ENCODE measurements at places on chromosomes 5 and 9.

- no peak for DNase-seq
Measured at GRCh38 chr5:76716456-76717157, 681 bp downstream of the F2R start.

DNA sequence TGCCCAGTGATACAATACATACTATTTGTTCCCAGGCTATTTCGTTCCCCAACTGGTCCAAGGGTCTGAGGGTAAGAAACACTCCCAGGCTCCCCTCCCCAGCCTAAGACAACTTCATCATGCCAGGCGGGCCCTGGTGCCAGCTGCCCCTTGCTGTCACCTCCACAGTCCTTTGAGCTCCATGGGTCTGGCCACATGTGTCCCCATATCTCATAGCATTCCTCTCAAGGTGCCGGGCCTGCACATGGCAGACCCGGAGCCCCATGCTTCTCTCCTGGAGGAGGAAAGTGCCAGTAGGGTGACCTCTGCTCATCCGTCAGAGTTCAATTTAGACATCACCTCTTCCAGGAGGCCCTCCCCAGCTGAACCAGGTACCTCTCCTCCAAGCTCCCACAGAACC is 120.5 kb downstream of the C5orf15 start:
- no peak for DNase-seq

DNA sequence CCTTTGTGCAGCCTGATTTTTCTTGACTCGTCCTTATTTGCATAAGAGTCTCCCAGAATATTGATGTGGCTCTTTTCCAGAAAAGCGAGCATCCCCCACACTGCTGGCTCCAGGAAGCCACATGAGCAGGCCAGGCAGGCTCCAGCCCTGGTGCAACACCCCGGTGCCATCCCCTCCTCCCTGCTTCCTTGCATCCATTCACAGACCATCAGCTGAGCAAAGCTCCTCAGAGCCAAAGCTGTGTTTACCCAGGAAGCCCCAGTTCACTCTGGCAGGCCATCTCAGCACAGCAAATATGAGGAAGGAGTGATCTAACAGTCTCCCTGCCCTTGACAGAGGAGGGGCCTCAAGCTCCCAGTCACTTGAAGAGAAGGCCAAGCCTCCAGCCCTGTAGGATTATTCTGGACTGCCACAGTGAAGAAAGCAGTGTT is 34.4 kb downstream of the INSYN2B start:
- no peak for DNase-seq

GRCh38 chr9:125745682-125746016 is 1.5 kb upstream of the PBX3 start:
- DNase-seq, result no peak

DNA sequence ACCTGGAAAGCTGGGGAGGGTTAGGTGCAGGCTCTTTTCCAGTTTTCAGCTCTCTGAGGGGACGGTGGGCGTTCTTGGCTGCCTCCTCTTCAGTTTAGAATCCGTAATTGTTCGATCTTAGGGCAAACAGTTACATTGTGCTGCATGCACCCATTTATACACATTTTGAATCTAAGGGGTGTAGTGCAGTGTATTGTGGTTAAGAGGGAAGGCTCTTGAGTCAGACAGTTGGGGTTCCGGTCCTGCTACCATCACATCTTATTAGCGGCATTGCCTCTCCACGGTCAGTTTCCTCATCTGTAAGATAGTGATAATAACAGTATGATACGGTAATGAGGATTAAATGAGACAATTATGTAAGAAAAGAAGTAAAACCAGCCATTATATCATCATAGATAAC is 625 bp downstream of the EXOSC2 start:
- no peak for DNase-seq

GRCh38 chr5:154349626-154350264 is 96.1 kb upstream of the SAP30L start:
- no peak for DNase-seq

- no peak for DNase-seq
Measured at GRCh38 chr5:88813244-88813643, 69.7 kb downstream of the MEF2C start.

DNA sequence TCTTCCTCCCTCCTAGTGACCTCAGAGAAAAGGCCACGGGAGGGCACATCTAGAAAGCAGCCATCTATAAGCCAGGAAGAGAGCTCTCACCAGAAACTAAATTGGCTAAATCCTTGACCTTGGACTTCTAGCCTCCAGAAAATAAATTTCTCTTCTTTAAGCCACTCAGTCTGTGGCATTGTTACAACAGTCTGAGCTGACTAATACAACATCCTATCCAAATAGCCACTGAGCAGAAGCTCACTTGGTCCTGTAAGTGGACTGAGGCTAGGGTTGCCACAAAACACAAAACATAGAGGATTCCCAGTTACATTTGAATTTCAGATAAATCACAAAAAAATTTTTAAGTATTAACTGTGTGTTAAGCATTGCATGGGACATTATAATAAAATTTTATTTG is 383.4 kb downstream of the MLLT3 start:
- DNase-seq, result no peak

- no peak for DNase-seq
Measured at GRCh38 chr5:100148239-100148638, 386.9 kb upstream of the FAM174A start.

DNA sequence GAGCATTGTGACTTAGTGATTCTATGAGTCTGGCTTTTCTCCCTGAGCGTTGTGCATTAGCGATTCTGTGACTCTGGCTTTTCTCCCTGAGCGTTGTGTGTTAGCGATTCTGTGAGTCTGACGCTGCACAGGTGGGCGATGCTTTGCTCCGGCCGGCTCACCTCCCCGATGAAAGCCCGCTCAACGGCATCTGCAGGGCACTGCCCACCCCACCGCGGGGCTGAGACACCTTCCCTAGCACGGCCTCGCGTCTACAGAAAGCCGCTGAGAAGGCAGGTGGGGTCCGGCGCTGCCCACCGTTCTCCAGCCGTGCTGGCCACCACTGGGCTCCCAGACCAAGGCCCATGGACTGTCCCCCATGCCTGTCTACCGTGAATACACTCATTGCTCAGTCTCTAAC is 12.8 kb upstream of the SLC9A3 start:
- DNase-seq, result no peak
